ENCODE measurements at places on chromosomes 2 and 18.
A peak's percentile ranks its signal among the peaks of the same experiment; 100 is the strongest.

DNA sequence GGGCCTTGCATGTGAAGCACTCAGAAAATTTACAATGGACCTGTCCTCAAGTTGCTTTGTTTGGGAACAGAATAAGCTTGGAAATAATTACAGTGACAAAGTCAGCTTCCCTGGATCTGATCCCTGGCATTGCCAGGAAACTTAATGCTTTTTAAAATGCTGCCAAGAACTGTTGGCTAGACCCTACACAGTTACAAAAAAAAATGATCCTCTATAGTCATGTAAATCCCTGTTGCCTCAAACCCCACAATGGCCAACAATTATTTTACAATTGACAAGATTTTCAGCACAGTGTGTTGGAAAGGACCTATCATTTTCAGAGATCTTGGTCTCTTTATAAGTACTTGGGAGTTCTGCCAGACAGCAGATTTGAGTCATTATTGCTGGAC lies 470.4 kb upstream of the ACVR2A start:
- no peak for DNase-seq

DNA sequence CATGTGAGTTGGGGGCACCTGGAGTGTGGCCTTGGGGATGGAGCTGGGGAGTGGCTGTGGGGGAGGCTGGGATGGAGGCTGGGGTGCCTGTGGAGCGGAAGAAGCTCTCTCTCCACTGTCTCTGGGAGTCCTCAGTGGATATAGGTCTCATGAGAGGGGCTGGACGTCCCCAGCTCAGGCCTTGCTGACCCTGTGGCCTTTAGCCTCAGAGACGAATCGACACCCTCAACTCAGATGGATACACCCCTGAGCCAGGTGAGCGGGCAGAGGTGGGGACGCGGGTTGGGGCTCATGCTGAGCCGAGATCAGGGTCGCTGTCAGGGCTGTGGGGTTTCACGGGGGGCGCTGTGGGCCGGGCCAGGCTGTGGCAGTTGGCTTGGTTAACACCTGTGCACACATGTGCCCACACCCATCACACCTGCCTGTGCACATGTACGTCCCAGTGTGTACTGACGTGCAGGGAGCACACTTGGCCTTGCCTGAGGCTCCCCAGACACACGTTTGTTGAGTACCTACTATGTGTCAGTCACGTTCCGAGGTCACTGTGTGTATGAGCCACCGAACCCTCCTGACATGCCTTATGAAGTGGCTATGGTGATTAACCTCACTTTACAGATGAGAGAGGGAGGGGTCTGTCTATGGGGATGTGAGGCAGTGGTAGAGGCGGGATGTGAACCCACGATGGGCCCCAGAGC lies 20.1 kb downstream of the ZAP70 start:
- peak; percentile 7 for DNase-seq

DNA sequence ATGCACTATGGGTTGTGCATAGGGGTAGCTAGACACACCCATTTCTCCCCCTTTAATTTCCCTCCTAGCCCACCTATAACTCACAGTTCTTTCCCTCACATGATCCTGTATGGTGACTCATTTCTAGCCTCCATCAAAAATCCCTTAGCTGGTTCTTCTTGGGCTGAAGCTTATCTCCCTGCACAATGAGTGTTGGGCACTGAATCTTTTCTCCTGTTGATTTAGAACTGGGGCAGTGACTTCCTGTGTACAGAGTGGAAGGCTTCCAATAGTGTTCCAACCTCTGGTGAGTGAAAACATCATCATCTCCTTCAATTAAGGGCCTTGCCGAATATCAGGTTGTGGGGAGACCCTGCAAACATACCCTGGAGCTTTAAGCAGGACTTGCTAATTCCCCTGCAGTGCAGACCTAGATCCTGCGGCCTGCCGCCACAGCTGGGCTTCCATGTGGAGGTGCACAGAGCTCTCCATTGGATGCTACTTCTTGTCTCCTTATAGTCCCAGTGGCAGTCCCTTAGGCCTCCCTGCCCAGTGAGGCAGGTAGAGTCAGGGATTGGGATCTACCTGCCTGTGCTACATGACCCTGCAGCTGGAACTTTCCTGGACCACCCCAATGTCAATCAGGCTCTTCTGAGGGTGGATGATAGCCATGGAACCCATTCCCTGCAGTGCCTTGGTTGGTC lies 121.8 kb downstream of the PLB1 start:
- no peak for DNase-seq

DNA sequence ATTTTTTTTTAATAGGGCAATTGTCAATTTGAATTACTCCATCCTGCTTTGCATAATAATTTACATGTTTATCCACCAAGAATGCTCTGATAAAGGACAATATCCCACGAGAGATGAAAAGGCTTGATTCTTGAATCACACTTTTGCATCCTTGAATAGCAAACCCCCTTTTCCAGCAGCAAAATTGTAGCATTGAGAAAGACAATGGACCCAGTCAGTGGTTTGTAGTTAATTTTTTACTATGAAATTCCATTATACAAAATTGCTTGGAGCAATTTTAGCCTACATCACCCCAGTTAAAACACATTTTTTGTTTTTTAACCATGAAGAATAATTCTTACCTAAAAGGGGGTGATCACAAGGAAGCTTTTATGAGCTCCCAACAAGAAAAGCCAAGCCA lies 255.1 kb downstream of the RND3 start:
- no peak for DNase-seq

- no peak for DNase-seq
Measured at GRCh38 chr2:127118038-127118437, 11.1 kb upstream of the BIN1 start.

DNA sequence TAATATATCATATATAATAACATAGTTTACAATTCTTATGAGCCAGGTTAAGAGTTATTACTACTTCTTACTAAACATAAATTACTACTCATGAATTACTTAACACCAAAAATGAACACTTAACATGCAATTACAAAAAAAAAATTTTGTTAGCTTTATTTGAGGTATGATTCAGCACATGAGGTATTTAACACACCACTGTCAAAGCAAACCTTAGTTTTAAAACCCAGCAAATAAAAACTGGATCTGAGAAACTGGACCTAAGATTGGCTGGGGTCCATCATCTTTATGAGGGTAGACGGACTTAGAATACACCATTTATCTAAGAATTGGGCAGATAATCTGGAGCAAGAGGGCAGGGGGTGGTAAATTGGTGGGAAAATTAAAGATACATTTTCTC lies 81.8 kb upstream of the CREB1 start:
- DNase-seq: no peak

DNA sequence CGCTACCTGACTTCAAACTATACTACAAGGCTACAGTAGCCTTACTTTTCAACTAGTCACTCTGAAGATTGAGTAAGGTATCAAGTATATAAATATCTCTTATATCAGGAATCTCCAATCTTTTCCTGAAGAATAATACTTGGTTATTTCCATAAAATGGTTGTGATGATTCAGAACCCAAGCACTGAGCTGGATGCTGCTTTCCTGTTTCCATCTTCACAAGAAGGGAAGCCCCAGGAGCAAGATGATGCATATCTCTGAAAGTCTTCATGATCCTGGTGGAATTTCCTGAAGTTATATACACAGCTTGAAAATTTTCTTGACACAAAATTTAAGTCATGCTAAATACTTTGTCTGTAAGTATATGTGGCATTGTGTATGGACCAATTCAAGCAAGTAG lies 243.9 kb upstream of the TANK start:
- no peak for DNase-seq

DNA sequence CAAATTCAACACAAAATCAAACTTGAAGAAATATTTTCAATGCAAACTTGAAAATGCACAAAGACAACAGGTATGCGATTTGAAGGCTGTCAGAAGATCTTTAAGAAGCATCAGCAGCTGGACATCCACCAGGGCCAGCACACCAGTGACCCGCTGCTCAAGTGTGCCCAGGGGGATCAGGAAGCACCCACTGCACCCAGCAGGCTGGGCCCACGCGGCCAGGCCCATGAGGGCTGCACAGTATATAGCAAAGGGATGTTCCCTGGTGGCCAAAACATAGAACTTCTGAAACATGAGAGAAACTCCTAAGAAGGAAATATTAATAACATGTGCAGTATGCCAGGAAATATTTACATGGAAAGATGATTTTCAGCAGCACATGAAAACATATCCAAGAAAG lies 25.0 kb downstream of the WDFY1 start:
- DNase-seq: no peak

GRCh38 chr18:62555135-62555534 lies 32.3 kb downstream of the ZCCHC2 start:
- DNase-seq: no peak

DNA sequence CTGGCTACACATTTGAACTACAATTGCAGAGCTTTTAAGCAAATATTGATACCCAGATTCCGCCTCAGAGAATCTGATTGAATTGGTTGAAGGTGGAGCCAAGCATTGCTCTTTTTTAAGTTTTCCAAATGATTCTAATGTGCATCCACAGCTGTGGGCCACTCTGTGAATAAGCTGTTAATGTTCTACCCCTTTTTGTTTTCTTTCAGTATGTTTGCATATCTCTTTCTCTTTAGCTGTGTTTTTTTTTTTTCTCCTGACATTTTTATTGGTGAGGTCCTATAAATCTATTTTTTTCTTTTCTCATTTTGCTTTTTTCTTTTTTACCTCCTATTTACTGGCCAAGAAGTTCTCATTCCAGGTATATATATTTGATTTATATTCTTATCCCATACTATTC lies 6.5 kb downstream of the SCN3A start:
- DNase-seq: no peak

DNA sequence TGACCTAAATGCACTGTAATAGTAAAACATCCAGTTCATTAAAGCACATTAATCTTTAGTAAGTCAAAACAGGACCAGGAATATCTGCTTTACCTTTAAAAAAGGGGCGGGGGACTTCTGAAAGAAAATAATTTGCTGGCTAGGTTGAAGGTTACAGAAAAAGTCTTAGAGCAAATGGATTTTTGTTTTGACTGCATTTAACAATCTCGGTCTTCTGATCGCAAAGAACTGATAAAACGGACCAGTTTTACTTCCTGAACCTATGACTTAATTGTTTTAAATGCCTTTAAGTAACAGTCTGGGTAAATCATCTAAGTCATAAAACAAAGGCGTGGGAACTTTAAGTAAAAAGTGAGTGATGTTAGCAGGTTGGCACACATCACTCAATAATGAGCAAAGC lies 783 bp downstream of the BUB1 start:
- DNase-seq: no peak

DNA sequence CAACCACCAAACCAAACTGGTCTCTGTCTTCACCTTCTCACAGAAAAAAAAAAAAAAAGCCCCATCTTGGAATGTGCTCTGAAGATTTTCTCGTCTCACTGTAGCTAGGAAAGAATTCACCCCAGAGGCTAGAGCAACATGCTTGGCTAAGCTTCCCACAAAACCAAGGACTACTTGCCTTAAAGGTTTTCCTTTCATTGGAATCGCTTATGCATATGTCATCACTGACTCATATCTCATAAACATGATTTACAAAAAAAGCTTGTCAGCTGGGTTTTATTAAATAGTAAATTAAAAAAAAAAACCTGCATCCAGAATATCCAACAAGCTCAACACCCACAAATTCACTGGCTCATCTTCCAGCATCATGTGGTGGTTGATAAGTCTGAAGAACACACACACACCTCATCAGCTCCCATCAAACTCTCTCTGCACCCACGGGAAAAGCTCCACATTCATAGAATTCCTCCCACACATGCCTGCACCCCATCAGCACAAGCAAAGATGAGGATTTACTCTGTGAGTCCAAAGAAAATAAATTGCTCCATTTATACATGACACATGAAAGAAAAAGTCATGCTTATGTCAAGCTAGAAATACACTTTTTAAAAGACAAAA lies 182.0 kb upstream of the TRIB2 start:
- DNase-seq: no peak

GRCh38 chr2:184633726-184634125 lies 35.4 kb downstream of the ZNF804A start:
- no peak for DNase-seq

GRCh38 chr2:158575051-158575635 lies 118.4 kb downstream of the PKP4 start:
- no peak for DNase-seq

DNA sequence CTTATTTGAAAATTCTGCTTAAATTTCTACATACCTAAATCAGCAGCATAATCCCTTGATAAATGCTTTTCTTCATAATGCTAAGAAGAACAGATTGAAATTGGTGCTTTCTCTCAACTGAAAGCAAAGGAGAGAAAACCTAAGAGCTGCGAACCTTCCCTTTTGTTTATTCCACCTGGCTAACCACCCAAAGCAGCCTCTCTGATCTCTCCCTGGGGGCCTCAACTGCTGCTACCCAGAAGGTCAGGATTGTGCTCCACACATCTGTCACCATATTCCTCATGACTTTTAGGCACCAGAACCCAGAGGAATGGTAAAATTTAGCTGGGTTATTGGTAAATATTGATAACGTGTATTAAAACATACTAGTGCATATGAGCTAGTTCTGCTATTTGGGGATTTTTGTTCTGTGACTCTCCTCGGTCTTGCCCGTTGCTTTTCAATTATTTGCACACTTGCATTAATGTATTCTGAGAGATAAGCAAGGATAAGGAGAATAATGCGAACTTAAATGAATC lies 334.1 kb downstream of the RIT2 start:
- DNase-seq: no peak

GRCh38 chr2:238228700-238229099 lies 11.1 kb downstream of the HES6 start:
- DNase-seq: no peak

Data from activated CD8-positive, alpha-beta memory T cell treated with anti-CD3 and anti-CD28 coated beads, Interleukin-2, amount 50 U/mL, for 4 hours (primary cell).